ENCODE measurements at places on chromosomes 2 and 18.

DNA sequence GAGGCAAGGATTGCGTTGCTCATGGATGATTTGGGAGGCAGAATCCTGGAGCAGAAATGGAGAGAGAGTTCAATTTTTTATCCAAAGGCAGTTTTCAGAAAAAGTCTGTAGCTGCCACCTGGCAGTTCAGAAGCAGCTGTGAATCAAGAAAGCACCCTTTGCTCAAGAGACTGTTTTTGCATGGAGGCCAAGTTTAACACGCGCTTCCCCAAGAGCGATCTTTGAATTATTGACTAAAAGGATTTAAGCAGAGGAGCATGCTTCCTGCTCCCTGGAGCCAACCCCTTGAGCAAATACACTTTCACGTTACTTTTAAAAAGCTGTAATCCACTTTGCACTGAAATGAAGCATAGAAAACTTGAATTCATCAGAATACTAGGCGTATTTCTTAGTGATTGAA is 252.4 kb downstream of the RNF144A start:
- DNase-seq, result no peak

DNA sequence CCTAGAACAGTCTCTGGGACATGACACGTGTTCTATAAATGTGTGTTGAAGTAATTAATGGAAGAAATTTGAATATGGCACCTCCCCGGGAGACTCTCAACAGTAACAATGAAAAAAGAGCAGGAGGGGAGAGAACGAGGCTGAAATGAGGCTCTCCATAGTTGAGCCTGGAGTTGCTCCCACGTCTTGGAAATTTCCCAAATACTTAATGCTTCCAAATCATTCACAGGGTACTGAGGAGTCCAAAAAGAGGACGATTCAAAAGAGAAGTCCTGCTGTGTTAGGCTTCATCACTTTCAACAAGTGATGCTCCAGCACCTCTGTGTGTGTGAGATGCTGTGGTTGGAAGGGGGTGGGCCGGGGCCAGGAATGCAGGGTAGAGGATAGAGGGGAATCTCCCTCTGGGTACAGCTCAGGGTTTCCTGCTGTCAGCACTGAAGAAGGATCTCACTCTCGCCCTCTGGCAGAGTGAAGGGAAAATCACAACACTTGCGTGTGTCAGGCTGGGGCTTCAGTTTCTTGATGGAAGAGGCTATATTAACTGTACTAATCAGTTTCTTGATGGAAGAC is 18.1 kb upstream of the ZNF407 start:
- DNase-seq, result no peak

- no peak for DNase-seq
Observed at GRCh38 chr2:101830555-101830954, 133.0 kb downstream of the MAP4K4 start.

DNA sequence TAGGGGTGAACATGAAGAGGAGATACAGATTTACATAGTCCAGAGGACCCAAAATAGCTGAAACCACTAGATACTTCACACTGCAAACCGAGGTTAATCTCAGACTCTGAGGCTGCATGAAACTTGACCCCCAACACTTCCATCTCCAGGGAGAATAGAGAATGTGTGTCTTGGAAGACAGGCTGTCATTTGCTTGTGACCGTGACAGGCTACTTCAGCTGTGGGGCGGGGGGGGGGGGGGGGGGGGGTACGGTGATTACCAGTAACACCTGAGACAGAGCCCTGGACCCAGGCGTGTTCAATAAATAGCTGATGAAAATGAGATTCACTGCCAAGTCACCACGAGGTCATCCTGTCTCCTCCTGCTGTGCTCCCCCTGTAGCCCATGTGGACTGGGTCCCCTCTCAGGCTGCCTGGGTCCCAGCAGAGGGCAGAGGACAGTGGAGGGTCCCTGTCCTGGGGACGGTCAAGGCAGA is 5.7 kb upstream of the KLHL29 start:
- DNase-seq, result no peak

DNA sequence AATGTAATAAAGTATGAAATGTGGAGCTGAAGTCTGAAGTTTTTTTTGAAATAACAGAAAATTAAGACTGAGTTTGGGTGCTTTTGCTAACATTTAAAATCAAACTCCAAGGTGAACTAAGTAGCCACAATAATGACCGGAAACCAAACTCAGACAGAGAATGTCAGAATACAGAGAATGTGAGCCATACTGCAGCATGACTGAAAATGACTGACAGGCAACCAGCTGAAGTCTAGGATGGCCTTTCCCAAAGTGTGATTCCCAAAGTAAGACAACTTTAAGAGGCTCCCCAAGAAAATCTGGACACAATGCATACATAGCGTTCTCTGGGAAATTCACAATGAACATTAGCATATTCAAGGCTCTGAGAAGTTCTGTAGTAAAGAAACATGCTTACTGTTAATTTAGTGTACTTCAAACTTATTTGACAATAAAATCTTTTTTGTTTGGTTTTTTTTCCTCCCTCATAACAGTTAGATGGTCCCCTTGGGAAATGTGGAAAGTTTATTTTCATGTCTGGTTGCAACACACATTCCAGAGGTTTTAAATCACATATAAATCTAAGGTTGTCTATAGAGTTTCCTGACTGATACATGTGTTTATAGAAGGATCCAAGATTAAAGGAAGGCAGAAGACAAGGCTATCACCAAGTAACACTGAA is 28.6 kb downstream of the PLA2R1 start:
- no peak for DNase-seq

DNA sequence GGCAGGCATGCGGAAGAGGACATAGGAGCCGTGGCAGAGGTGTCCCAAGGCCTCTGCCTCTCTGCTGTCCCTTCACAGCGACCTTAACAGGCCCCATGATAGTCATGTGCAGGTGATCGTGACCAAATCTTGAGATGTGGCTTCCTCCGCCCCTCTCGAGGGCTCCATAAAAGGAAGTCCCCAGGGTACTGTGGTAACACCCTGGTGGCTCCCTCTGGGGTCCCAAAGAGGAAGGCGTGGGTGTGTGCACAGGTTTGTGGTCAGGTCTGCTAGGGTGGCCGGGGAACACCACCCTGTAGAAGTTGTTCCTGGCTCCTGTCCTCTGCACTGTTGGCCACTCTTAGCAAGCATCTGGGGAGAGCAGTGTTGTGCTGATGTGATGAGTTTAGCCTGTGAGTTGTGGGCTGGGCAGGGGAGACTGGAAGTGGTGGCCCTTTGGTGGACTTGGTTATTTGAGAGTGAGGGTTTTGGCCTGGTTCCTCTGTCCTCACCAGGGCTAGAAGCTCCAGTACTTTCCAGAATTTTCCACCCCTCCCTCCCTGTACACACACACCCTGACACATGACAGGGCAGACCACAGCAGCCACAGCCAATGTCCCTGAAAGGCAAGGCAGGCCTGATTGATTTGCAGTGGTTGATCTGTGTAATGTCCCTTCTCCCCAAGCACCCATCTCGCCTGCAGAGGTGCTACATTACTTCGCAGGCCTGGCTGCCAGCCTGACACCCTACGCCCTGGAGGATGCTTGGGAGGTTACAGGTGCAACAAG is 68.9 kb upstream of the BOD1L2 start:
- DNase-seq, result no peak

GRCh38 chr18:12647773-12648172 is 10.1 kb downstream of the SPIRE1 start:
- DNase-seq, result no peak

- DNase-seq, result no peak
Observed at GRCh38 chr2:96899413-96899741, 29.5 kb upstream of the SEMA4C start.

DNA sequence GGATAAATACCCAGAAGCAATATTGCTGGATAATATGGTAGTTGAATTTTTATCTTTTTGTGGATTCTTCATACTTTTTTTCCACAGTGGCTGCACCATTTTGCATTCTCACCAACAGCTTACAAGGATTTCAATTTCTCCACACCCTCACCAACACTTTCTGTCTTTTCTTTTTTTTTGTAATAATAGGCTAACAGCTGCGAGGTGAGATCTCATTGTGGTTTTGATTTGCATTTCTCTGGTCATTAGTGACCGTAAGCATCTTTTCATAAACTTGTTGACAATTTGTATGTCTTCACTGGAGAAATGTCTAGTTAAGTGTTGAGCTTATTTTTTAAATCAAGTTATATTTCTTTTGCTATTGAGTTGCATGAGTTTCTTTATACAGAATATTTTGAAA is 17.6 kb upstream of the SLC9A2 start:
- DNase-seq, result no peak

GRCh38 chr2:164808776-164809175 is 32.8 kb downstream of the COBLL1 start:
- DNase-seq, result no peak

DNA sequence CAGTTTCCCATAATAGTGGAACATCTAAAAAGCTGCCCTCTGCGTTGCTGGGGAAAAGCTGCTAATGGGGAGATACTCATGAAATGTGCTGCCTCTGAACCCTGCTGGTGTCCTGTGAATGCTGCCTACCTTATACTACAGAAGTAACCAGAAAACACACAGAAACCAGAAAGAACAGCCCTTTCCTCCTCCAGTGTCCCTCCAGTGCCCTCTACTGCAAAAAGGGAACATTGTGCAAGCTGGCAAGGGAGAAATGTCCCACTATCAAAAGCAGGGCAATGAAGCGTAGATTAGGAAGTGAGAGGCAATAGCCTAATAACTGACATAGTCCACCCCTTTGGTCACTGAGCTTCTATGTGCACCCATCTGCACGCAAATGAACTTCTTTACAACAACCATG is 162.7 kb upstream of the ETAA1 start:
- no peak for DNase-seq

- no peak for DNase-seq
Observed at GRCh38 chr2:95530734-95531133, 46.2 kb upstream of the TRIM43B start.

GRCh38 chr2:216994353-216994854 is 134.5 kb upstream of the TNP1 start:
- no peak for DNase-seq

- no peak for DNase-seq
Observed at GRCh38 chr2:218570850-218571249, 2.2 kb downstream of the CNOT9 start.

DNA sequence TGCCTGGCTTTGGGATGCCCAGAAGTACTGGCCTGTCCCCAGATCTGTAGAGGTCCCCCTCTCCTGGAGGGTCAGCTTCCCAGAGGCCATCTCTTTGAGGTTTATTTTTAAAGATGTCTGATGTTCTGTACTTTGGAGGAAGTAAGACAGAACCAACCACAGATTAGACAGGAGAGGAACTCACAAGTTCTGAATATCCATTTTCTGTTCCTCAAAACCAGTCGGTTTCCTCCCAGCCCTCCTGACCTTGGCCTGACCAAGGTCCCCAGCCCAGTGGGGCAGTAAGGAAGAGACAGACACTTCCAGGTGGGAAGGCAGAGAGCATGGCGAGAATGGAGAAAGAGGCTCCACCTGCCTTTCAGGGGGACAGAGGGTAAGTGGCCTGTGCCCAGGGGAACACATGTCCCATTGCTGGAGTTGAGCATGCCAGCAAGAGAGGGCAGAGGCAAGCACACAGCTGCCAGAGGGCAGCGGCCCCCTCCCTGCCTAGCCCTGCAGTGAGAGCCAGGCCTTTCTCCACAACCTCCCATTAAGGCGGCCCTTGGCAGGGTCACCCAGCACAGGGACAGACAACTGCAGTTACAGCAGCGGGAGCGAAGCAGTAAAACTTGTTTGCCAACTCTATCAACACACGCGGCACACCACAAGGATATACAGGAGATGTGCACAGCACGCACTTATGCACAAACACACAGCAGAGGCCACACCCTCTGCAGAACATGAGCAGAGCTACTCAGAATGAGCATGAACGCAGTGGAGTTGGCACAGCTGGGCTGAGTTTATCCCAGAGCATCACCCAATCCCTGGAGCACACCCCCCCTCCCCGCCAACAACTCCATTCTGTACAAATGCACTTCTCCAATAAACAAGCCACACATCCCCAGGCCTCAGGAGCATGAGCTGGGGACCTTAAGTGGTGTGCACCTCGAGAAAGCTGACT is 18.5 kb upstream of the SEMA4C start:
- DNase-seq, result no peak

GRCh38 chr2:23020659-23021058 is 364.3 kb upstream of the KLHL29 start:
- DNase-seq, result no peak

DNA sequence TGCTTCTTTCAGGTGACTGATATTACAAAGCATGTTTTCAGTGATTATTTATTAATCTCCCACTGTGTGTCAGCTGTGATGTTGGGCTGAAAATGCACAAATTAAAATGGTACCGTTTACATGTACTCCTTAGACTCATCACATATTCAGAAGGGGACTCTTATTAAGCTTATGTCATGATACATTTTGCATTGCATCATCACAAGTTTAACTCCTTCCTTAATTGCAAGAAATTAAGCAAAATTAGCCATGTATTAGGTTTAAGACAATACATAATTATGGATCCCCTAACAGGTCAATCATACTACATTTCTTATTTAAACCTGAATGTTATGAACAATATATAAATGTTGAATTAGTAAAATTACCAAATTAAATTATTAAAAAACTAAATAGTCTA is 899.1 kb downstream of the TMEM182 start:
- DNase-seq, result no peak

- DNase-seq, result no peak
Observed at GRCh38 chr2:132608311-132608710, 61.7 kb downstream of the LYPD1 start.

DNA sequence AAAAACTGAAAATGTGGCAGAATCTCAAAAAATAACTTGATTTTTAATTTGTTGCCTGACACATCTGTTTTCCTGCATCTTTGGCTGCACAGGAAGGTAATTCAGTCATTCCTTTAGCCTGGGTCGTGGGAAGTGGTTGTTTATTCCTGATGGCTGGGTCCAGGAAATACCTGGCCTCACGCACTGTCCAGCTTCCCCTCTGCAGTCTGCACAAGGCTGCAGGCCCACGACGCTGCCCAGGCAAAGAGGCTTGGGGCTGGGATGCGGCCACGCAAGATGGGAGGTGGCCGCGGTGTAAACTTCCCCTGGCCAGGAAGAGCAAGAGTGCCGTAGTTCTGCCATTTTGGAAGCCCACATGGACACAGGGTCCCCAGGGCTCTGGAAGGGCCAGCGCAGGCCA is 28.2 kb downstream of the TSHZ1 start:
- no peak for DNase-seq

- no peak for DNase-seq
Observed at GRCh38 chr2:164786787-164787186, 54.8 kb downstream of the COBLL1 start.

GRCh38 chr2:182666674-182667314 is 49.3 kb upstream of the DNAJC10 start:
- no peak for DNase-seq

DNA sequence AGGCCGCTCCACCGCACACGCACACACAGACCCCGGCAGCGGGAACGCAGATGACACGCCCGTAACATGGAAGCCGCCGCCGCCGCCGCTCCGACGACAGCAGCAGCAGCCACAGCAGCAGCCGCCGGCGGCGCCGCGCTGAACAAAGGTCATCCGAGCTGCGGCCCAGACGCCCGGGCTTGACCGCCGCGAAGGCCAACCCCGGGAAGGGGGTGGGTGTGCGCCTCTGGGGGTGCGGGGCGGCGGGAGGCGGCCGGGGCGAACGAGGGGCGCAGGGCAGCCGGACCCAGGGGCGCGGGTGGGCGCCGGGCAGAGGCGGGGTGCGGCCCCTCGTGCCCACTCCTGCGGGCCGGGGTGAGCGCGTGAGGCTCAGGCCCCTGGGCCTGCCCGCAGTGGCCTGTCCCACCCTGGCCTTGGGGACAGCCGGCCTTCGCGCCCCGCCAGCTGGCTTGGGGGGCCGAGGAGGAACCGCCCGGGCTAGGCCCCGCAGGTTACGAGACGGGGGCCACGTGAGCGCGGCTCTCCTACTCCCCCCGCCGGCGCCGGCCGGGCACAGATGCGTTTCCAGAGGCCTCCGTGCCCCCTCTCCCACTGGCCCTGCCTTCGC is 1.0 kb upstream of the ZNF532 start:
- no peak for DNase-seq
